Psoas muscle (tissue), 8 donors: ENCODE measurements at places on chromosomes 3 and 15. TPM values are rescaled to one million over a fixed set of nuclear protein-coding genes. Genes with fewer than 3 reads are reported as not detected.

DNA sequence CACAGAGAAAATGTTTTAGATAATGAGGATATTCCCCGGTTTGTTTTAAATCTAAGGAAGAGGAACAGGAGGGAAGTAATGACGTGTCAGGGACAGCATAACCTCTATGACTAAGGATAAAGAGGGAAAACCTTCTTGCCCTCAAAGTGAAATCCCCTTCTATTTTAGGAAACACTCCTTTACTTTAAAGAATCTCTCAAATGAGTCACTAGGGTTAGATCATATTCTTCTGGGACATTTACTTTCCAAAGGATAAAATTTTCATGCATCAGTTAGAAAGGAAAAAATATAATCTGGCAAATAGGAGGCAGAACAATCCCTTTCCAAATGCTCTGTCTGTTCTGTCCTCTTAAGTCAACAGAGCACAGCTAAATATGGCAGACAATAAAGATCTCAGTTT lies 43.2 kb upstream of the UBE2E2 start:
- no peak for DNase-seq

- no peak for DNase-seq
Observed at GRCh38 chr15:52111517-52112202, 915 bp downstream of the BCL2L10 start.

CHRNA3 gene
- not detected for total RNA-seq

PPP1R14D gene
- total RNA-seq, result not detected

CA12 gene
- 0.17 TPM for total RNA-seq

GRCh38 chr3:44077267-44077666 lies 164.4 kb upstream of the TOPAZ1 start:
- DNase-seq, result no peak

PLSCR5 gene
- not detected for total RNA-seq

- no peak for DNase-seq
Observed at GRCh38 chr3:40873934-40874699, 325.2 kb upstream of the CTNNB1 start.

GRCh38 chr3:38468765-38469164 lies 15.1 kb downstream of the ACVR2B start:
- no peak for DNase-seq

DNA sequence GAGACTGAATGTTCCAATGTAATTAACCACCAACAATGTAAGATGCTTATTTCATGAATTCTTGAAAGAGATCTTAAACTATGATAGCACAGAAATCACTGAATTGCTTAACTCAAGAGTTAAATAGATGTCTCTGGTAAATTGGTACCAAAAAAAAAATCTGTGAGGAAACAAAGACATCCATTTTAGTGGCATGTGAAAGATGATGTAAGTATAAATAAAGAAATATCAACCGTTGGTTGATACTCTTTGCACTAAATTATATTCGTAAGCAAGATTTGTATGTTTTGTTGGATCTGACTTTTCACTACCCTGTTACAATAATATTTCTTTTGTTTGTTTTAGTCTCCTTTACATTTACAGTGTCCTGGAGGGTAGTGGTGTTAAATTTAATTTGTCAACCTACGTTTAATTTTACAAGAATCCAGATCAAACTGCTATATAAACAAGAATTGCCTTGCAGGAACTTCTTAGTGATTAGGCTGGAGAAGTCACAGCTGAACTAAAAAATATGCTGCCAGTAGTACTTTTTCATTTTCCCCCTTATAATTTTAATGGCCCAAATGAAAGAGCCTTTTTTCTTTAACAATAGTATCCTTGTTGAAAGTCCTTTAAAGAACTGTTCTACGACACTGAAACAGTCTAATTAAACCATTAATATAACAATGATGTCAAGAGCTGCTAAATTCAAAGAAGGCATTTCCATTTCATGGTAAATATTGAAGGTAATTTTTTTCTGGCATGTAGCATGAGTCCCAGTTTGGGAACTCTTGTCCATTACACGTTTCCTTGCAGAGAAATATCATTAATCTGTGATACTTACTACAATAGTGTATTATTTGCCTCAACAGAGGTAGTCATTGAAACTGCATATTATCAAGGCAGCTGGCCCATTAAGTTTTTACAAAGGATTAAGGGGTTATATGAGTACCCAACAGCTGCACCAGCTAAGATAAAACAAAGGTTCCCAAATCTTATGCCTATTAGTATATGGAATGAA lies 109.6 kb upstream of the PHLDB2 start:
- DNase-seq, result no peak

GOLGA6L7 gene
- total RNA-seq, result not detected

GRCh38 chr3:129261894-129262293 lies 12.5 kb downstream of the COPG1 start:
- no peak for DNase-seq

- no peak for DNase-seq
Observed at GRCh38 chr3:37891227-37891626, 29.5 kb downstream of the CTDSPL start.

DNA sequence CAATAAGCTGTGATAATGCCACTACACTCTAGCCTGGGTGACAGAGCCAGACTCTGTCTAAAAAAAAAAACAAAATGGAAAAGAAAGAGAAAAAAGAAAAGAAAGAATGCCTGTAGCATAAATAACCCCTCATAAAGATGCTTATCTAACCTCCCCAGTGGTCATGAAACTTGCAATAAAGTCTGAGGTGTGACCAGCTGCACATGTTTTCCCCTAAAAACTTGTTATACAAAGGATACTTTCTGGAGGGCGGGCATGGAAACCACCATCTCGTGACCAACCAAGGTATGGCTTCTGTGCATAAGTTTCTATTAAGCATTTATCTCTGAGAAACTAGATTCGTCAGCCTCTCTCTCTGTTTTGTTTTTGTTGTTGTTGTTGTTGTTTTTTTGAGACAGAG lies 21.8 kb downstream of the CCDC32 start:
- DNase-seq, result no peak

DNA sequence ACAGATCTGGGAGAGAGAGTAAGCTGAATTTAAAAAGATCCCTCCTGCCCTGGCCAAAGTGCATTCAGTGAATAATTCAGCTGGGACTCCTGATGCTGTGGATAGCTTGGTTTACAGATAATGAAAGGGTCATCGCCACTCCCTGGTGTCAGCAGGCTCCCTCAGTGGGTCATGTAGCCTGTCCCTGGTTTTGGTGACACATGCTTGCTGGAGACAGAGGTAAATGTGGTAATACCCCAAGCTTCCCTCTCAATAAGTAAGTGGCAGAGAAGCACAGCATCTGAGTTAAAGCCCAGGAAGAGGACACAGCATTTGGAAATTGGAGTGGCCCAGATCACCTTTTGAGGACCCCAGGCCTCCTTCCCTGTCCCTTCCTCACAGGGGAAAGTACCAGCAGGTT lies 1.8 kb downstream of the TMEM115 start:
- DNase-seq, result no peak

GOLGA8S gene
- 0.04 TPM for total RNA-seq

CELSR3 gene
- 0.14 TPM for total RNA-seq

TAGLN3 gene
- not detected for total RNA-seq

FBXL22 gene
- 0.37 TPM for total RNA-seq

DNA sequence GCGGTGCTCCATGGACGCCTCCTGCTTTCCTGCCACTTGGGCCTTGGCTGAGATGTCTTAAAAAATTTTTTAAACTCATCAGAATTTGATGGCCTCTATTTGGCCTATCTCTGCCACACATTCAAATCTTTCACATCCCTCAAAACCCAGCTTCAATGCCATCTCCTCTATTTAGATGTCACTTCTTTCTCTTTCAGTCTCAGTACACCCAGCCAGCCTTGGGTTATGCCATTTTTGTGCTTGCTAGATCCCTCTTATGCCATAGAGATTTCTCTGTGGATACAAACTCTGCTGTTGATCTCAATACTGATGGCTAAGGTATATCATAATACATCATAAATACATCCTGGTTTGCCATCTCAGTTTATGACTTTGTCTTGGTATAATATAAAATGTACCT lies 222.3 kb upstream of the TPRG1 start:
- no peak for DNase-seq

- DNase-seq, result no peak
Observed at GRCh38 chr3:171933441-171933840, 90.3 kb downstream of the TMEM212 start.

- DNase-seq, result no peak
Observed at GRCh38 chr15:76223521-76223920, 87.7 kb downstream of the ETFA start.

GRCh38 chr3:197406266-197406665 lies 107.9 kb upstream of the DLG1 start:
- no peak for DNase-seq

DNA sequence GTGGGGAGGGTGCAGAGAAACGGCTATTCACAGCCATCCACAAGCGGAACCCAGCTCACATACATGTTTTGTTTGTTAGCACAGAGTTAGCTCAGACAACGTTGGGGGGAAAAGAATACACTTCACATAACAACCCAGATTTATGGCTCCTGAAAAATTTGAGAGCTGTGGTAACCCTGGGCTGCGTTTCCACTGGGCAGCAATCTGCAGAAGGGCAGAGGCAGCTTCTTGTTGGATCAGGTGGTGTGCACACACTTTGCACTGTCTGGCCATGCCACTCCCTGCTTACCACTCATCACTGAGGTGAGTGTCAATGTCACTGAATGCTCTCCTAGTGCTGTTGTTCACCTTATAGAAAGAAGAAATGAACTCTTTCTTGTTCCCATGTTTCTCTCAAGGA lies 299.8 kb upstream of the SOX14 start:
- no peak for DNase-seq

DENND6A gene
- 11.3 TPM for total RNA-seq

DNA sequence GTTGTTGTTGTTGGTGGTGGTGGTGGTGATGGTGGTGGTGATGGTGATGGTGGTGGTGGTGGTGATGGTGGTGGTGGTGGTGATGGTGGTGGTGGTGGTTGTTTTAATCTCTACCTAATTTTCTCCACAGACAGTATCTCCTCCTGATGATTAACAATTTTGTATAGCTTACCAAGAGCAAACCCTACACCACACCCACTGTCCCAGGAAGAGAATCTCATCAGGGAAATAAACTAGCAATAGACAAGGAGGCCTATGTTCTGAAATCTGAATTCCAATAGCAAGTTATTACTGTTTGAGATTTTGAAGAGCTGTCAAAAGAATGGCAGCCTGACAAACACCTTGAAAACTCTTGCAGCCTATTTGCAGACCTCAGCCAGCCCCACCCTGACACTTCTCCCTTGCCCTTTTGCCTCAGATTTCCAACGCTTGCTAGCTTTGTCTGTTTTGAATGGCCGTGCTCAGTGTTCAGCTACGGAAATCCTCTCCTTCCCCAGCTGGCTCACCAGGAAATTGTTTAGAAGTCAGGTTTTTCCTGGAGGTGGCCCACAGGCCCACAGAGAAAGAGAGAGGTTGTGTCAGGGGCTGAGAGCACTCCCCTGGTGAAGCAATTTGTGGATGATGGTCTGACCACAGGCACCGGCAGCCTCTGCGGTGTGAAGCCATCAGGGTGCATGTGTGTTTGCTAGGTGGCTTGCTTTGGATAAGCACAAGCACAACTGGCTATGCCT lies 101.6 kb downstream of the MAGI1 start:
- DNase-seq, result no peak

GRCh38 chr3:120450600-120451271 lies at the start of gene FSTL1:
Gene FSTL1 (minus strand): TSS chr3:120450992. CDS start chr3:120450746, 246 bp downstream.
- DNase-seq, result peak; percentile 81

GRCh38 chr3:126970101-126970500 lies 12.8 kb upstream of the PLXNA1 start:
- no peak for DNase-seq

CCDC39 gene
- total RNA-seq, result 0.69 TPM

DNA sequence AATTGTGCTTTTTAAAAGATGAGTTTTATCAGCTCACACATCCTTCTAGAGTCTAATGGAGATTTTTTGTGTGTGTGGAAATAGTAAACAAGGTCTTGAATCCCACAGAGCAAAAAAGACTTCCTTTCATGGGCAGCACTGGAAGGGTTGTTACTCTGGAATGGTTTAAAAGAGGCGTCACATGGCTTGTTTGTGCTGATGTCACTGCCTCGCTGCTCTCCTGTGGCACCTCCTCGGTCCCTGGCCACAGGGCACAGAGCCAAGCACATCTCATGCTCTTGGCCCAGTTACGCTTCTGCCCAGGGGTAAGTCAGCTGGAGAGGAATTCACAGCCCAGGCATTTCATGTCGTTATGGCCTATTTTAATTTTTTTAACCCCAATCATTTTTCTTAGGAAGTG lies 53.2 kb downstream of the PGPEP1L start:
- peak; percentile 72 for DNase-seq

C3orf20 gene
- total RNA-seq, result 0.06 TPM
